ENCODE measurements at places on chromosomes 7 and 10.

DNA sequence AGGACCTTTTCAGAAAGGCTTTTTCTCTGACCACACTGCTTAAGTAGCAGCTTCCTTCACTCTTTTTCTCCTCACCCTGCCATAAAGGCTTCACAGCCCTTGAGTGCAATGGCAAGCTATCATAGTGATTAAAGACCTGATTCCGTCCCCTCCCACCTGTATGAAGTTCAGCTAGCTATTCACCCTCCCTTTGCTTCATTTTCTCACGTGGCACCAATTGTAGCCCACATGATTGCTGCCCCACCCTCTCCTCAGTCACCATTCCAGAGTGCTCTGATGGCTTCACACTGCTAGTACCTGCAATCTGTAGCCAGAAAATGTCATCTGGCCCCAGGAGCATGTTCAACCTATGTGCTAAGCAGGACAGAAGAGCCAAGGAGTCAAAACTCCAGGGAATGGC lies 523.8 kb downstream of the GRM8 start:
- no peak for DNase-seq

- DNase-seq, result no peak
Observed at GRCh38 chr10:24378126-24378920, 169.4 kb downstream of the KIAA1217 start.

GRCh38 chr10:32031920-32032319 lies 24.3 kb downstream of the KIF5B start:
- no peak for DNase-seq

- peak; percentile 64 for DNase-seq
Observed at GRCh38 chr7:5773661-5774086, 7.8 kb downstream of the RNF216 start.

DNA sequence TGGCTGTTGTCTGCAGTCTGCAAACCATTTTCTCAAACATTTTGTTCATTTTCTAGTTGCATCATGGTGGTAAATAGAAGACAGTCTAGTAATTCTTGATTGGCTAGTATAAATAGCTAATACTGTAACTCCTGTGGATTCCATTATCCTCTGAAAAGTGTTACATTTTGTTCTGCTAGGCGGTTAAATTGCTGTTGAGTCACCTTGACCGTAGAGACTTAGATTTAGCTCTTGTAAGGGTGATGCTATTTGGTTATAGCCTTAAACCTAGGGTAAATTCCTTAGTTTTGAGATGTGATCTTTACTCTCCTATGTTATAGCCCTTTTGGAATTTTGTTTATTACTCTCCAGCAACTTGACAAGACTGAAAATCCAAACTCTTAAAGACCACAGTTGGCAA lies 58.8 kb downstream of the SHOC2 start:
- DNase-seq, result no peak

- DNase-seq, result no peak
Observed at GRCh38 chr7:45147858-45148652, 9.5 kb upstream of the RAMP3 start.

DNA sequence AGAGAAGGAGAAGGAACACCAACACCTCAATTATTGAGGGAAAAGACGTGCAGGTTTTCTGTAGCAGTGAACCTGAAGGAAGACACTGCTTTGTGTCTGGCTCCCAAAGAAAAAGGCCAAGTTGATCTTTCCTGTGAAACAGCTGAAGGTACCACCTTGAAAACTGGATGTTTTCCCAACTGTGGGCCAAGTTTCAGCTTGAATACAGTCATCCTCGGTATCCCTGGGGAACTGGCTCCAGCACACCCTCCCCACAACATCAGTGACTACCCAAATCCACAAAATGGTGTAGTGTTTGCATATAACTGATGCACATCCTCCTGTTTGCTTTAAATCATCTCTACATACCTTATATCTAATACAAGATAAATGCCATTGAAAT lies 297.0 kb upstream of the PITRM1 start:
- no peak for DNase-seq

- no peak for DNase-seq
Observed at GRCh38 chr10:128808921-128809440, 658.1 kb upstream of the MGMT start.

DNA sequence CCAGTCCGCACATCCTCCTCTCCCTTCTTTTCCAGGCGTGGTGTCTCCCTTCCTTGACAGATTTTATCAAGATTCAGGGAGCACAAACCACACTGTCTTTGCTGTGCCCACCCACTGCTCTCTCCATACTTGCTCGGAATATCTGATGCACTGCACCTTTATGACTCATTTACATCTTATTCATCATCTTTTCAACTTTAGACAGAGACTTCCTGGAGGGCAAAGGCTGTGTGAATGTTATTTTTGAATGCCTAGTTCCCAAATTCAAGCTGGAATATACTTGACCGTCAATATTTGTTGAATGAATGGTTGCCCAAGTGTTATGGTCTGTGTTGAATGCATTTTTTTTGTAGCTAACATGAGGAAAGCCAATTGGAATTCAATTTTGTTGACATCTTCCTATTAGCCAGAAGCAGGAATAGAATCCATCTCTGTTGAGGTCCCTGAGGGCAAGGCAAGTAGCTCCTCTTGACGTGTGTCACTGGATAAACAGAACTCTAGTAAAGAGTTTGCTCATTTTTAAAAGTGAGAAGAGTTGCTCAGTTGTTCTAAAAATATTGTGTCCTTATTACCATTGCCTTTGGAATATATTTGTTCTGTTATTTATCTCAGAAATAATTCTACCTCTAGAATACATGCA lies 95.0 kb downstream of the KLF6 start:
- DNase-seq, result no peak

DNA sequence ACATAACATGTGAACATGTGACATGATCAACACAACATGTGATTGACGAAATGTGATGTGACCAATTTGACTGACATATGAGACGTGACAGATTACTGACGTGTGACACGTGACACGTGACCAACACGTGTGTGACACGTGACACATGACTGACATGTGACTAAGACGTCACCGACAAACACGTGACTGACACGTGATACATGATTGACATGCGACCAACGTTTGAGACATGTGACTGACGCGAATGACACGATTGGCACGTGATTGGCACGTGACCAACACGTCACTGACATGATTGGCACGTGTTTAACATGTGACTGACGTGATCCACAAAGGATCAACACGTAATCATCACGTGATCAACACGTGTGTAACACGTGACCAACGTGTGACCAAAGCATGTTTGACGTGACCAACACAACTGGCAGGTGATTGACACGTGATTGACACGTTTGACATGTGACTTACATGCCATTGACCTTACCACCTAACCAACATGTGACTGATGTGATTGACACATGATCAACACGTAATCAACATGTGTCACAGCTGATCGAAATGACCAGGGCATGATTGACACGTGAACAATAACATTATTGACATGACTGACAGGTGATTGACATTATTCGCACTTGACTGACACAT lies 23.7 kb downstream of the CRPPA start:
- DNase-seq, result no peak
